ENCODE measurements at places on chromosomes 4 and X.

DNA sequence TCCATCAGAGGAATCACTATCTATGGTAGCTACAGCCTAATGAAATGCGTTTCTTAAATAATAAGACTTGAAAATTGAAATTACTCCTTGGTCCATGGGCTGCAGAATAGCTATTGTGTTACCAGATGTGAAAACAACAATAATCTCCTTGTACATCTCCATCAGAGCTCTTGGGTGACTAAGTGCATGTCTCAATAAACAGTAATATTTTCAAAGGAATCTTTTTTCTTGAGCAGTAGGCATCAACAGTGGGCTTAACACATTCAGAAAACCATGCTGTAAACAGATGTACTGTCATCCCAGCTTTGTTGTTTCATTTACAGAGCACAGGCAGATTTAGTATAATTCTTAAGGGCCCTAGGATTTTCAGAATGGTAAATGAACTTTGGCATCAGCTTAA is 67.3 kb downstream of the GLUD2 start:
- no peak for DNase-seq

DNA sequence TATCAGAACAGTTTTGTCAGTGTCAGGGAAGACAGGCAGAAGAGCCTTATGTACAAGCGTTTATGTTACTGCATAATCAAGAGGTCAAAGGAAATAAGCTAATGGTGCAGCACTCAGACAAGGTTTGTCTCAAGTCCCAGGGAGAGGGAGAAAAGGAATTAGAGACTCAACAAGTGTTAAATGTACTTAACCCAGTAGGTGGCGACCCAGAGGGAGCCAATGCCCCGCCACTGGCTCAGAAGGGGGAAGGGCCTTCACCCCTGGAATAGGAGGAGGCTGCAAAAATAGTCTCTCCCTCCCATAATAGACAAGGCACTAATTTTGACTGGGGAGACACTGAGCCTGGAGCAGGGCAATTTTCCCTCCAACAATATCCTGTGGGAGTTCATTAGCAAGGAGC is 14.1 kb upstream of the PAPSS1 start:
- DNase-seq, result no peak

- DNase-seq, result no peak
Measured at GRCh38 chr4:132240081-132240480, 909.0 kb upstream of the PCDH10 start.

DNA sequence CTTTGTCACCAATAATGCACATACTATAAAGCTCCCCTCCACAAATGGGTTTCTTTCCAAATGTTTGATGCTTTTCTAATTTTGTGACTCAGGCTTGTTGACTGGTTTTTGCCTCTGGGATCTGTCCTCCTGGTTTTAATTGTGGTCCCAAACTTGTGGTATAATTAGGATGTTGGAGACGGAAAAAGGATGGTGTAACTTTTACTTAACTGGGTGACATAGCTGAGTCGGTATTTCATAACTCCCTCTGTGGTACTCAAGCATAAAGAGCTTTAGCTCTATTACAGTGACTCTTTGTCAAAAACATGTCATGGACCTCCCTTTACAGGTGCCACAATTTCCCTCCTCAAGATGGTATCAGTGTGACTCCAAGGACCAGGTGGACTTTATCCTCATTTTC is 119.7 kb upstream of the RBPJ start:
- DNase-seq, result no peak

- DNase-seq, result no peak
Measured at GRCh38 chr4:165070560-165070959, 16.9 kb downstream of the TRIM75 start.

DNA sequence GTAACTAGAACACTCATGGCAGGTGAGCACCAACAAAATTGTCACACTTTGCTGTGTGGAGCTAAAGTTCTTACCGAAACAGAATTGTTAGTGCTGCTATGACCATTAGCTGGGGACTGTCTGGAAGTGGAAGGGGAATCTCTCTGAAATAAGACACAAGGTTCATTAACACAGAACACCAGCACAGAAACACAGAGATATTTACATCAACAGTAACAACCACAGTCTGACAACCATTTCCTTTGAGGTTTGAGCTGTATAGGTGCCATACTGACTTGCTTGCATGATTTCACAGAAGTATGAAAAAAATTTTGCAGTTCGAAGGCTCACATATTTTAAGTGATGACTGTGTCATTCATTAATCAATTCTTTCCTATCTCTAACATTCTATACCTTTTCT is 109.8 kb downstream of the NYX start:
- DNase-seq, result no peak

- no peak for DNase-seq
Measured at GRCh38 chr4:119647558-119647957, 19.0 kb upstream of the PDE5A start.

DNA sequence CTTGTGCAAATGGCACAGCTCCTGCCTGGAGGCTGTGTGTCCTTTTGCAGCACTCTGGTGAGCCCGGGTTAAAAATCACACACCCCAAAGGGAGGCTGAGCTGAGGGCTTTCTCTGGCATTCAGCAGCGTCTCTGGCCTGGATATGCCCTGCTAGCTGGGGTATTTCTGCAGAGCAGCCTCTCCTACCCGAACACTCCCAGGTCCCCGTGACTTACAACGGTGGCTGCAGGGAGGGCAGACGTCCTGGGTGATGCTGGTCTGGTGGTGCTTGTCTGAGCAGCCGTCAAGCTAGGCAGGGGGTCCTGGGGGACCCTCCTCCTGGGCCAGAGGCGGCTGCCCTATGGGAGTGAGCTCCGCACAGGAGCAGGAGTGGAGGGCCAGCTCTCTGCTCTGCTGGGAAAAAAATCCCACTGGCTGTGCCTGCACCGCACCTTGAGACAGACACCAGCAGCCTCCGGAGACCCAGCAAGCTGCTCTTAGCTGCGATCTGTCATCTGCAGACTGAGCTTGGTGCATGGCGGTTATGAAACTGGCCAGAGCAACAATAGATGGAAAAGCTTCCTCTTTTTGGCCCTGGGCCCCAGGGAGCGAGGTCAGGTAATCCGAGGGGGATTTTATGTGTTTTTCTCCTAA is 41.3 kb upstream of the ASMTL start:
- no peak for DNase-seq

DNA sequence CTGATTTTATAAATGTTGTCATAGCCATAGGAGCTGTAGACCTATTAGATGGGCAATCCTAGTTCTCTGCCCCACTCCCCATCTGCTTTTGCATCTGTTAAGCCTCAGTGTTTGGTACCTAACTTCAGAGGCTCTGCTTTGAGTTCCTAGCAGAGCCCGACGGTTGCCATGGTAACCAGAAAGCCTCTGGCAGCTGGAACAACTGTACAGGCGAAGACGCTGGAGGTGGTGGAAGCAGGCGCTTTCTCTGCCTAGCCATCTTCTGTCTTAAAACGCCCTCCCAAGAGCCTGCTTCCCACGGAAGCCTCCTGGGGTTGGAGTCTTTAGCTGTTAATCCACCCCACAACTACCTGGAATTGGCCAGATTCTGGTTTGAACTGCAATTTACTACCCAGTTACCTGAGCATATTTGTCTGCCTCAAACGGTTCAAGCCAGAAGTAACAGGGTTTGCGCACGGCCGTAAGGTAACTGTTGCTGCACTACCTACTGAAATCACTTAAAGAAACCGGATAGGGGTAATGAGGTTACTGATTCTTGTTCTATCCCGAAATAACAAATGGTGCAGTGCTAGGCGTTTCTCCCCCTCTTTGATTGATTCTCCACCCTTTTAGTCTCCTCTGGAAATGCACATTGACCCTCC is 1.0 kb upstream of the GABRG1 start:
- no peak for DNase-seq

DNA sequence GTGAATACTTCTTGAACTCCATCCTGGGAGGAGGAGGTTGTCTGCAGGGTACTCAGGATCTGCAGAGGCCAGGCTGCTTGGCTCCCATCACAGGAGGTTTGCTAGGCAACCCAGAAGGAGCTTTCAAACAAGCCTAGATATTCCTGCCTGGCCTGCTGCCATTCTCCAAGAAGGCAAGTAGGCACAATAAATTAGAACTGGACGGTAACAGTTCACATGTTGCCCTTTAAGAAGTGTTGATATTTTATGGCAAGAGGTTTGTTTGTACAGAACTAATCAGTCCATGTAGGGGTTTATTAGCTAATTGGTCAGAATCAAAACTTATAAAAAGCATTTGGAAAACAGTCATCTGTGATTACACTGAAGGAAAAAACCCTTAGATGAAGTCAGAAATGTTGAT is 39.3 kb downstream of the SYNPO2 start:
- no peak for DNase-seq

DNA sequence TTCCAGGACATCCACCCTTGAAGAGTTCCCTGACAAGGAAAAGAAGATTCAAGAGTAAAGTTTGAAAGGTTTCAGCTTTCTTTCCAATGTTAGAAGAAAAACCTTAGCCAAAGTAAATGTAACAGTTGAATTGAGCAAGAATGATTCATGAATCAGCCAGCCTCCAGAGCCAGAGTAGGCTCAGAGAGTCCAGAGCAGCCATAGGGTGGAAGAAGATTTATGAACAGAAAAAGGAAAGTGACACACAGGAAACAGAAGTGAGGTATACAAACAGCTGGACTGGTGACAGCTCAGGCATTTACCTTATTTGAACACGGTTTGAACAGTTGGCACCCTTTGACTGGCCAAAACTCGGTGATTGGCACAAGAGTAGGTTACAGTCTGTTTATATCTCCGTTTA is 63.2 kb downstream of the QDPR start:
- DNase-seq, result no peak

All from stimulated activated CD4-positive, alpha-beta T cell treated with anti-CD3 and anti-CD28 coated beads, TNF-alpha, amount 100 ng/mL, for 4 hours (primary cell).